Ascending aorta (tissue), 2 donors: ENCODE measurements at places on chromosomes 7 and 10. TPM values are rescaled to one million over a fixed set of nuclear protein-coding genes. Genes with fewer than 3 reads are reported as not detected.

DNA sequence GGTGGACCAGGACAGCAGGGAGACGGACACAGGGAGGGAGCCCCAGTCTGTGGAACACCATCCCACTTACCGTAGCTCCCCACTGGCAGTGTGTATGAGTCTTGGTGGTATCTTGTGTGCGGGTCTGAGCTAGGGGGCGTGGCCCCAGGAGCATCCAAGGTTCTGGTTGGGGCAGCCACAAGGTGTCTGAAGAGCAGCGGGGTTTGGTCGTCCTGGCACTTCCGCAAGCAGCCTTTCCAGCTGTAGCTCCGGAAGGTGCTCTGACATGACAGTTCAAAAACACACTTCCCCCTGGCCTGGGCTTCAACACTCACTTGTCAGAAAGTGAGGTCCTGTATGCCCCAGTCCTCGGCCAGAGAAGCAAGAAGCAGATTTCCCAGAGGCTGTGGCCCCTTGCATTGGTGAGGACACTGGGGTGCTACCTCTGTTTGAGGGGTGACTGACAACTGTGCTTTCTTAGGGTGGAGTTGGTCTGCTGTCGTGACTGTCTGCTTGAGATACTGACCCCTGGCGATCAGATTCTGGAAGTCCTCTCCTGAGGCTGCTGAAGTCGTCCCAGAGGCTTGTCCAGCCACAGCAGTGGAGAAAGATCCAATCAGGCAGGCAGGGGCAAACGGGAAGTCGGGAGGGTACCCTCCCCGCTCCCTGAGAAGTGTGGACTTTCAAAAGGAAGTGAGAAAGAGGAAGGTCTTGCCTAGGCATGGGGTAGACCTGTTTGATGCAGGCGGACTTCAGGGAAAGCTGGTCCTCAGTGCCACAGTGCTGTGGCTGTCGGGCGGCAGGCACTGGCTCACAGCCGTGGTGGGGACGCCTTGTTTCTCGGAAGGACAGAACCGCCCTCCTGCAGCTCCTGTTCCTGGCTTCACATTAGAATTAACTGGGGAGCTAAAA lies 51.4 kb upstream of the PFKFB3 start:
- H3K27me3 ChIP-seq, result no peaks in the 10 kb centered on the region
- peak; percentile 84 for DNase-seq

The TAC1 gene
- total RNA-seq, result not detected

The DNMBP gene
- 15.9 TPM for total RNA-seq

GRCh38 chr7:108604307-108605077 lies 34.8 kb downstream of the DNAJB9 start:
- no peak overlapping the region for H3K4me3 ChIP-seq
- no peaks in the 10 kb centered on the region for H3K4me1 ChIP-seq
- no peak overlapping the region for H3K27ac ChIP-seq
- no peaks in the 10 kb centered on the region for H3K36me3 ChIP-seq

The SP8 gene
- not detected for total RNA-seq

- H3K27ac ChIP-seq, result no peak overlapping the region
- no peaks in the 10 kb centered on the region for H3K4me1 ChIP-seq
- H3K36me3 ChIP-seq, result no peaks in the 10 kb centered on the region
- H3K4me3 ChIP-seq, result no peak overlapping the region
- H3K27me3 ChIP-seq, result no peaks in the 10 kb centered on the region
These were observed 26.5 kb upstream of the CELF2 start for GRCh38 chr10:10991144-10991543.

- peaks cover 60% of the 10 kb centered on the region for H3K4me1 ChIP-seq
- H3K36me3 ChIP-seq, result peaks cover 4% of the 10 kb centered on the region
- H3K27me3 ChIP-seq, result no peaks in the 10 kb centered on the region
- peak; percentile 89 for DNase-seq
- peak within 1 kb of the TSS; percentile 67 for H3K4me3 ChIP-seq
These were observed at the start of gene MARVELD1 for GRCh38 chr10:97713339-97713825. MARVELD1 (plus strand) TSS chr10:97713730; CDS start chr10:97713877, 147 bp downstream.
